ENCODE measurements at places on chromosomes 6 and 20. TPM values are rescaled to one million over a fixed set of nuclear protein-coding genes. Genes with fewer than 3 reads are reported as not detected.

The UNC5CL gene
- polyA plus RNA-seq: 41.3 TPM

The DNAAF9 gene
- 7.3 TPM for polyA plus RNA-seq

DNA sequence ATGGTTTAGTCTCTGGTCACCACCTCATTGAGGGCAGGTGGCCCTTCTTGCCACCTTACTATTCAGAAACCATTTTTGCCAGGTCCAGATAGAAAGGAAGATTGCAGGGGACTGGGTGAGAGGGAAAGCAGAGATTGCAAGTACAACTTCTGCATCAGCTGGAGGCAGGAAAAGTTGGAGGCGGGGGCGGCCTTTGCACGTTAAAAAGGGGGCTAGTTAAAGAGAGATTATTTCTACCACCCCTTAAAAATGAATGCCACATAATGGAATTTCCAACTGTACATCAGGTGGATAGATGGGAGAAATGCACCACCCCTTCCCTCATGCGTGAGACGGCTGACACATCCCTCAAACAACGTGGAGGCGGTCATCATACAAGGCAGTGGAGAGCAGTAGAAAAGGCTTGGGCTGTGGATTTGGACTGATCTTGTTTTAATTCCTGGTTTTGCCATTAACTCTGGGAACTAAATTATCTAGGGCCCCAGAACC is 95.4 kb upstream of the CNKSR3 start:
- DNase-seq: no peak

- no peak for DNase-seq
These were observed 4.0 kb downstream of the LRRC73 start for GRCh38 chr6:43506171-43506570.

DNA sequence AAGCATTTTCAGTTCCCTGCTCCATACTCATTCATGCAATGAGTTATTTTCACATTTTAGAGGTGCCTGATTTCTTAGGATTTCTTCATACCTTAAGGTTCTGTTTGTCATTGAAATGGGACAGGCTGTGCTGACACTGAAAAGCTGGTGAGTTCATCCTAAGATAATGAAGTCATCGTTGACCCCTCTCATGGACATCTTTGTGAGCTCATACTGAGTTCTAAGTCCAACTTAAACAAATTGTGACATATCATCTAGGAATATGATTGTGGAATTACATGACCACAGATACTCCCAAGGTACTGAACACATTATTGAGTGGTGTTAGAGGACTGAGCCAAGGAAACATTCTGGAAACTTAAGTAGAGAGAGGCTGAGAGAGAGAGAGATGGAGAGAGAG is 224.8 kb upstream of the JAG1 start:
- DNase-seq: no peak

GRCh38 chr20:62025832-62026563 is 39.7 kb downstream of the TAF4 start:
- DNase-seq: no peak

Measured in kidney (tissue), 22 donors.